ENCODE measurements at places on chromosomes 11 and 22. TPM values are rescaled to one million over a fixed set of nuclear protein-coding genes. Genes with fewer than 3 reads are reported as not detected.
A peak's percentile ranks its signal among the peaks of the same experiment; 100 is the strongest.

The GLYAT gene
- not detected for total RNA-seq

- peak; percentile 44 for DNase-seq
Measured at GRCh38 chr11:63536669-63537292, at the start of gene PLAAT4. TSS of gene PLAAT4 (plus strand) at chr11:63536808. CDS start at chr11:63536869, 61 bp downstream.

DNA sequence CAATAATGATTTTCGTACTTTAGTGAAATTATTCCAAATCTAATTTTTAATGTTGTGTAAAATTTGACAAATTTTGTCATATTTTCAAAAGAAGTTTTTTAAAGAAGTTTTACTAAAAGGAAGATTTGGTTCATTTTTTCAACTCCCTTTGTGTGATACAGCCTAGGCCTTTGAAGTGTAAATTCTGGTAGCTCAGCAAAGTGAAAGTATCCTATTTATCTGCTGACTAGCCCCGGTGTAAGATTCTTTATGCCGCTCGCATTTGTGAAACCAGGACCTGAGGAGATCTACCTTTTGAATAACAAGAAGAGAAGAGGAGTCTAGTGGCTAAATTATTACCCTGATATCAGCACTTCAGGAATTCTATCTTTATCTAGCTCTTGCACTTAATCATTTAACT lies 177.4 kb downstream of the JRKL start:
- no peak for DNase-seq

The OR2AG2 gene
- not detected for total RNA-seq

The NRXN2 gene
- total RNA-seq: 0.31 TPM

DNA sequence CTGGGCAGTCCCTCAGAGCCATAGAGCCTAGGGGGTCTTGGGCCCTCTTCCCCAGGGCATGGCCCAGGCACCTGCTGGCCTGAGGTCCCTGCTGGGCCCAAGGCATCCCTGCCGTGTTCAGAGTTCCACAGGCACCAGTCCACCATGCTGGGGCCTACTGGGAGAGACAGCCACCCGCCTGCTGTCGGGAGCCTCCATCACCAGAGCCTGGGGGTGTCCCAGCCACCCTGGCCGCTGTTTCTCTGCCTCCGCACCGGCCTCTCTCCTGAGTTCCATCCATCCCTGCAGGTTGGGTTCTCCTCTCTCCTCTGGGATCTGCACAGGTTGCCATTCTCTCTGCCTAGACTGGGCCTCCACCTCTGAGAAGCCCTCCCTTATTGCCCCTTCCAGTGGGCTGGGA lies 68.6 kb downstream of the KCNQ1 start:
- DNase-seq: peak; percentile 5

DNA sequence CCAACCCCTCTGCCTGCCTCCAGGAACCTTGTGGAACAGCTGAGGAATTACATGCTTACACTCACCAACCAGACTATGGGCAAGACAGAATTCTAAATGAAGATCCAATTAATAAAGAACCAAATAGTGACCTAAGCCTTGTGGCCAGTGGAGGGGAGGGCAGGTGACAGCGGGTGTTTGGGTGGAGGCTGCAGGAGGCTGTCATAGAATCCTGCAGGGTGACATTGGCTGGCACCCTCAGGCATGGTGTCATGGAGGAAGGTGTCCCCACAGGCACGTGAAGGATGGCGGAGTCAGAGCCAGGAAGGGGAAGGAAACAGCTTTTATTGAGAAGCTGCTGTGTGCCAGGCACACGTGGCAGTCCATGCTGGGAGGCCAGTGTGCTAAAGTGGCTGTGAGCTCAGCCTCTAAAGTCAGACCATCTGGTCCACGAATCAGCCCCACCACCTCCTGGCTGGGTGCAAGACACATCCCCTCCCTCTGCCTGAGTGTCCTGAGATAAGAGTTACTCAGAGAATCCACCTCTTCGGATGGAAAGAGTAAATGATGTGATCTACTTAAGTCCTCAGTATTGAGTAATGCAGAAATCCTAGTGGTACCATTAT lies 8.7 kb downstream of the MYO18B start:
- peak; percentile 23 for DNase-seq

GRCh38 chr22:20469110-20469868 lies 26.3 kb downstream of the KLHL22 start:
- DNase-seq: no peak

Data from activated CD4-positive, alpha-beta memory T cell treated with anti-CD3 and anti-CD28 coated beads for 36 hours (primary cell).